ENCODE measurements at places on chromosomes 5 and 9.

DNA sequence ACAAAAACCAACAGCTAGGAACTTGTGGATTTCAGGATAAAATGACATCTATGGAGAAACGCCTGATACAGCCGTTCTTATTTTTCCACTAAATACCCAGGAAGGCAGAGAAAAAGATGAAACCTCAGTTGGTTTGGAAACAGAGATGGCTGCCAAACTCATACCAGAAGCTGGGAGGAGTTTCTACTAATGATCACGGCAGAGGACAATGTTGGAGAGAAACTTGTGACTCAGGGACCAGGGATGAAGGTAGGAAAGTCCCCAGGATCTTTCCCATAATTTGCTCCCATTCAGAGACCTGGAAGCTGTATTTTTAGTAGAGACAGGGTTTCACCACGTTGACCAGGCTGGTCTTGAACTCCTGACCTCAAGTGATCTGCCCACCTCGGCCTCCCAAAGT is 187.1 kb upstream of the IER5L start:
- no peak for DNase-seq

DNA sequence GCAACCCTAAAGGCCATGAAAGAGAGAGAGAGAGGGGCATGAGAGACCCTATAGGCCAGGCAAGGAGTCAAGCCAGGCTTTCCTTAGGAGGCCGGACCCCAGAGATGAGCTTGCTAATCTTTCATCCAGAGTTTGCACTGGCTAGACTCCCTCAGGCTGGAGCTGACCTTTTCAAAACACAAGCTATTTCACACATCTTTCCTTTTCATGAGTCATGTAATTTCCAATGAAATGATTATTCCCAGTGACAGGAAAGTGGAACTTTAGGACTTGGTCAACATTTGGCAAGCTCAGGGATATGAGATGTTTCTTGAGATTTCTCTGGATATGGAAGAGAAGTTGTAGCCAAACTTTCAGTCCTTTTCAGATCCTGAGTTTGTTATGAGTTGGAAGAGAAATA is 117.7 kb downstream of the TARS1 start:
- no peak for DNase-seq

GRCh38 chr9:117245175-117245829 is 169.6 kb downstream of the ASTN2 start:
- DNase-seq = no peak

- no peak for DNase-seq
Measured at GRCh38 chr9:30913331-30913730, 1471.1 kb upstream of the ACO1 start.

- no peak for DNase-seq
Measured at GRCh38 chr9:89380437-89381307, 62.4 kb downstream of the SECISBP2 start.

GRCh38 chr5:78076351-78076750 is 218.1 kb downstream of the AP3B1 start:
- no peak for DNase-seq

DNA sequence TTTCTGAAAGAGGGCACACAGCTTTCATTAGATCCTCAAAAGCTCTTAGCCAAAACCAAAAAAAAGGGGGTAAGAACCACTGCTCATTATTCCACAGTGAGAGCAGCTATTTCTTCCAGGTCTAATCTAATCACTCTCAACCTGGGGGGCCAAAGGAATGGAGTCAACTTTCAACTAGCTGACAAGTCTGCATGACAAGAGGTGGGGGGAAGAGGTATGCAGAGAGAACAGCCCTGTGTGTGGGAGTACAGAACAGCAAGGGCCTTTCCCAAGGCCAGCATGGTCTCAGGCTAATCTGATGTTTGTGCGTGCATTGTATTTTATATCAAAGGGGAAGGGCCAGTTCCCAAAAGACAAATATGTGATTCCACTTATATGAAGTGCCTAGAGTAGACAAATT is 36.9 kb upstream of the PIP5K1B start:
- no peak for DNase-seq

DNA sequence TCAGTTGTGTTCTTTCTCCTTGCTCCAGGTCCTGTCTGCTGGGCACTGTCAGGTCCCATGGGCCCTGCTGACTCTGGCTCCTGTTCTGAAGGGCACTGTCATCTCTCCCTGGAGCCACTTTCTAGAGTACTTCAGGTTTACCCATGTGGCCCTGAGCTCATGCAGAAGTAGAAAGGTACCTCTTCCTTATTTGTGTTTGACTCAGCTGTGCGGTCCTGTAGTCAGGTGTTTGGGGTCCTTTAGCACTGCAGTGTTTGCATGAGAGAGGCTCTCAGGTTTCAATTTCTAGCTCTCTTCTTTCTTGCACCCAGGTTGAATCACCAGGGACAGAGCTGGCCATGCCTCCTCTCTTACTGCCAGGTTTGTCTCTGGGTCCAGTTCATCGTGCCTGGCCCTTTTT is 71.5 kb downstream of the HSPA4 start:
- no peak for DNase-seq

DNA sequence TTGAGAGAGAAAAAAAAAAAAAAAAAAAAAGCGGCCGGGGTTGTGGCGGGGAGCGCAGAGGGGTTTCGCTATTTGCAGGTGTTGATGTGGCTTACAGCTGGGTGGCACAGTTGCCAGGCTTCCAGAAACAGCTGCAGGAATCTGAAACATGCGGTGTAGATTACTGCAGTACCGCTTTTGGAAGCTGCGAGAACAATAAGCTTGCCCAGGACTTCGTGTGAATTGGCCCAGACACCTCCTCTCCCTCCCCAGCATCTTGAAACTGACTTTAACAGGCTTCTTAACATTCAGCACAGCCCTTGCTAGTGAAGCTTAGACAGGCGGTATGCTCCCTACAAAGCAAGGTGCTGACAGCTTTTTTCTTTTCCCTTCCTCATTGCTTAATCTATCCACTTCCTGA is 104.0 kb downstream of the ATP10B start:
- DNase-seq = no peak

GRCh38 chr9:79663878-79664277 is 92.1 kb downstream of the TLE4 start:
- DNase-seq = no peak

- DNase-seq = no peak
Measured at GRCh38 chr9:11577522-11577921, 964.7 kb upstream of the PTPRD start.

GRCh38 chr9:116842658-116843057 is 155.6 kb downstream of the TRIM32 start:
- DNase-seq = no peak

GRCh38 chr5:56202483-56202882 is 30.6 kb downstream of the ANKRD55 start:
- no peak for DNase-seq

DNA sequence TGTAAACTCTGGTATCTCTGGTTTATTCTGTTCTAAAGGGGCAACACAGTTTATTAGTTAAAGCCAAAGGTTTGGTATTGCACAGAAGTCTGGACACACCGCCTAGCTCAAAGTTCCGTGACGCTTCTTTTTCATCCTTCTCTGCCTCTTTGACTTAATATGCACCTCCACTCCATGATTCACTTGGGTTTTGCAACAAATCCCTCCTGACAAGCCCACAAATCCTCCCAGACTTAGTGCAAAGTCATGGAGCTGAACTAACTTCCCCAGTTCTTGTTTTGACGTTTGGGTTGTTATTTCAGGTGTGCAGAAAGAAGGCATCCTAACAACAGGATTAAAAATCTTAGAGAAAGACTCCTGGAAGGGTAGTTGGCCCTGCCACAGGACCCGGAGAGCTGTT is 441.6 kb upstream of the DMAC1 start:
- DNase-seq = no peak

GRCh38 chr5:142819292-142819691 is 49.1 kb downstream of the ARHGAP26 start:
- no peak for DNase-seq

DNA sequence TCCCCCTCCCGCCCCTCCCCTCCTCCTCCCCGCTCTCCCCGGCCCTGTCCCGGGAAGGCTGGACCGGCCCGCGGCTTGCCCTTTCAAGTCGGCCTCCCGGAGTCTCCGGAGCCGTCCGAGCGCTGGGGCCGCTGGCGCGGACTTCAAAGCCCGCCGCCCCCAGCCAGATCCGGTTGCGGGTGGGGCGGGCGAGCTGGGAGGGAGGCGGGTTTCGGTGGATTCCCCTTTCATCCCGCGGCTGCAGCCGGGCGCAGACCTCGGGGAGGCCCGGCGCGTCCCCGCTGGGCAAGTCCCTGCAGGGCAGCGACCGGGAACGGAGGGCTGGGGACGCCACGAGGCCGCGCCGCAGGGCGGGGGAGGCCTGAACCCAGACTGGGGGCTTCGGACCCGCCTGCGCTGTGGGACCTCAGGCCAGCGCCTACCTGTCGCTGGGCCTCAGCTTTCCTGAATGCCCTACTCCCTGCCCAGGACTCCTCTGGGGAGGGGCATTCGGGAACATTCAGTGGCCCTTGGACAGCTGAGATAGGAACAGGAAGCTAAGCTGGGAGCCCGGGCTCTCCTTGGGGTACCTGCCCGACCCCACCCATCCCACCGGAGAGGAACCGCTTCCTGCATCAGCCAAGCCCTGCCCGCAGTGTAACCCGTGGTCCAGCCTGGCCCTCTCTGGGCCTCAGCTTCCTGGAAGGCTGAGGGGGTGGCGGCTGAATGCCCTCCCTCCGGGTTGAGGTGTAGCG is 23.4 kb downstream of the C9orf50 start:
- no peak for DNase-seq
